IMR-90 (cell line): ENCODE measurements at places on chromosomes 2 and 18. TPM values are rescaled to one million over a fixed set of nuclear protein-coding genes. Genes with fewer than 3 reads are reported as not detected.

GRCh38 chr2:213476641-213477040 is 192.4 kb downstream of the SPAG16 start:
- no peak for DNase-seq
- H3K36me3 ChIP-seq, result no peaks in the 10 kb centered on the region
- no peaks in the 10 kb centered on the region for H3K4me1 ChIP-seq
- H3K27me3 ChIP-seq, result no peaks in the 10 kb centered on the region
- no peak overlapping the region for H3K4me3 ChIP-seq
- no peak overlapping the region for H3K27ac ChIP-seq

DNA sequence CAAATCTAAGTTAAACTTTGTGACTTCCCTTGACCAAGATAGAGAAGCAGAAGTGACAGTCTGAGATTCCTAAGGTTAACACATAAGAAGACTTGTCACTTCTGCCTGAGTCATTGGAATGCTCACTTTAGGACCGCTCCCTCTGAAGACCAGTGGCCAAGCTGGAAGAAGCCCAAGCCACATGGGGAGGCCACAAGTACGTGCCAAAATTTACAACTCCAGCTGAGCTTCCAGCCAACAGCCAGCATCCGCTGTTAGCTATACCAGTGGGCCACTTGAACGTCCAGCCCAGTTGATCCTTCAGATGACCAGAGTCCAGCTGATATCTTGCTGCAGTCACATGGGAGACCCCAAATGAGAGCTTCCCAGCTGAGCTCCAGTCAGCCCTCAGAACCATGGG is 18.1 kb upstream of the ANTXR1 start:
- DNase-seq, result peak; percentile 33
- H3K27me3 ChIP-seq, result no peaks in the 10 kb centered on the region
- H3K4me3 ChIP-seq, result no peak overlapping the region
- no peaks in the 10 kb centered on the region for H3K36me3 ChIP-seq

DNA sequence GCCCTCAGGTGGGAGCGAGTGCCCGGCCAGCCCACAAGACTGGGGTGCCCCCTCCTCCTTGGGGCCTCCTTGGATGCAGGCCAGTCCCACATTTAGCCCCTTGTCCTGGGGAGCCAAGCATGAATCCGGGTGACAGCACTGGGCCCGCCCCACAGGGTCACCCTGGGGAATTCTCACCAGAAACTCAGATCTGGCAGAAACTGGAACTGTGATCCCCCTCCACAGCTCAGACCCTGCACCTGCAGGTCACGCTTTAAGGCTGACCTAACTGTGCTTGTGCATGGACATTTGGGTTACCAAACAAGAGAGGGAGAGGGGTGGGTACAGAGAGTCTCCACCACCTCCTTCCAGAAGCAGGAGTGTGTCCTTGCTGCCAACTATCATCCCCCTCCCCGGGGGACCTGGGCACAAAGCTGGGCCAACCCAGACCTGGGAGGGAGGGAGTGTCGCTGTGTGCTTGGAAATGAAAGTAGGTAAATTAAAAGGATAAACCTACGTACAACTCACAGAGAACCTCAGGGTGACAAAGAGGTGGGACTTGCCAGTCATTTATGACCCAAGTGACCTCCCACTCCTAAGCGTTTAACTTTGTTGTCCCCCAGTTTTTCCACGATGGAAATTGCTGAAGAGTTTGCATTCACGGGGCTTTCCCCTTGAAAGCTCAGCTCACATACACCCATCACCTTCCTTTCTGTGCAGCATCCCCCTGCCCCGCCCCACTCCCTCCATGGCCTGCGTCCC is 9.1 kb downstream of the ITM2C start:
- H3K27ac ChIP-seq, result no peak overlapping the region
- peaks cover 31% of the 10 kb centered on the region for H3K36me3 ChIP-seq
- H3K4me3 ChIP-seq, result no peak overlapping the region
- no peaks in the 10 kb centered on the region for H3K27me3 ChIP-seq
- H3K4me1 ChIP-seq, result no peaks in the 10 kb centered on the region; the same call in 1 of the 2 replicates

DNA sequence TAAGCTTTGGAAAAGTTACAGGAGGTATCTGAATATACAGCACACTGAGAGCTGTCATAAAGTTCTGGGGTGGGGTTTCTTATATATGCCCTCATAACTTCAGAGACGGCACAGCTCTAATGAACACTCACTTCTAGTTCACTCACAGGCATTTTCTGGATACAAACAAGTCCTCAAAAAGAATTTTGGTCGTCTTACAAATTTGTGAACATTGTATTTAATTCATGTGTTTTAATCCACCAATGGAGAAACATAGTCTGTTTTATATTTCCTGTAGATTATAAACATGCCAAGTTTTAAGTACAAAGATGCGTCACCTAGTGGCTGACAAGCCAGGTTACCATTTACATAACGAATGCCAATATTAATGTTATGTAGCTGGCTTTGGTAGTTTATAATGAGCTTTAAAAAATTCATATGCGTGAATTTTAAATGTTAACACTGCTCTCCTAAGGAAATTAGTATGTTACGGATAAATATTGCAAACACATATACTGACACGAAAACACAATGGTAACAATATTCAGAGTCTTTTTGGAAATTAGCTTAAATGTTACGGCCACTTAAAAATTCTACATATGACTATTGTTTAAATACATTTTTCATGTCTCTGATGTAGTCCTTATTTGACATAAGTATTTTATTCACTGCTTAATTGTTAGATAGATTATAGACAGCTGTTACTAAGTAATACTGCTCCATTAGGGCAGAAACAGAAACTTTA is 2.5 kb downstream of the COL3A1 start:
- no peaks in the 10 kb centered on the region for H3K27me3 ChIP-seq
- peak overlapping the region; percentile 62 for H3K4me3 ChIP-seq
- DNase-seq, result peak; percentile 81
- peak overlapping the region; percentile 62; the same call in 1 of the 2 replicates for H3K27ac ChIP-seq
- H3K36me3 ChIP-seq, result peaks cover 2% of the 10 kb centered on the region; the same call in 1 of the 2 replicates
- no peaks in the 10 kb centered on the region; the same call in 1 of the 2 replicates for H3K4me1 ChIP-seq

DNA sequence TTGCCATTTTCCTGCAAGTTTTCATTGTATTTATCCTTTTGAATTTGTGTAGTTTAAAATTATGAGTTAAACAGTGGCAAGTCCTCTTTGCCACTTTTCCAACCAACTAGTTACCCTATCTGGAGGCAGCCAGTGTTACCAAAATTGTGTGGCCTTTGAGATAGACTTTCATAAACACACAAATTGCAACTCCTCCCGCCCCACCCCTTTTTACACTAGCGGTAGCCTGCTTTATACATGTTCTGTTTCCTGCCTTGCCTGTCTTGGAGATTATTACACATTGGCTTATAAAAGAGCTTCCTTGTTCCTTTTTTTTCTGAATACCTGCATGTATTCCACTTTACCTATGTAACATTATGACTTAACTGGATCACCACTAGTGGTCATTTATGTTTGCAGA is 56.5 kb downstream of the RPIA start:
- no peak overlapping the region for H3K4me3 ChIP-seq
- no peak for DNase-seq
- peaks cover 5% of the 10 kb centered on the region for H3K36me3 ChIP-seq
- no peaks in the 10 kb centered on the region for H3K4me1 ChIP-seq
- H3K27ac ChIP-seq, result no peak overlapping the region

STK17B gene
- total RNA-seq, result 48.9 and 50.3 TPM in 2 replicates

SP140 gene
- 1.1 and 1.4 TPM in 2 replicates for total RNA-seq

AQP12B gene
- total RNA-seq, result not detected in 2 replicates

GPR17 gene
- not detected in 2 replicates for total RNA-seq

CROCC2 gene
- total RNA-seq, result not detected in 2 replicates

IL36A gene
- total RNA-seq, result not detected in 2 replicates
